Effector CD4-positive, alpha-beta T cell (primary cell): ENCODE measurements at places on chromosomes 3 and 15.

DNA sequence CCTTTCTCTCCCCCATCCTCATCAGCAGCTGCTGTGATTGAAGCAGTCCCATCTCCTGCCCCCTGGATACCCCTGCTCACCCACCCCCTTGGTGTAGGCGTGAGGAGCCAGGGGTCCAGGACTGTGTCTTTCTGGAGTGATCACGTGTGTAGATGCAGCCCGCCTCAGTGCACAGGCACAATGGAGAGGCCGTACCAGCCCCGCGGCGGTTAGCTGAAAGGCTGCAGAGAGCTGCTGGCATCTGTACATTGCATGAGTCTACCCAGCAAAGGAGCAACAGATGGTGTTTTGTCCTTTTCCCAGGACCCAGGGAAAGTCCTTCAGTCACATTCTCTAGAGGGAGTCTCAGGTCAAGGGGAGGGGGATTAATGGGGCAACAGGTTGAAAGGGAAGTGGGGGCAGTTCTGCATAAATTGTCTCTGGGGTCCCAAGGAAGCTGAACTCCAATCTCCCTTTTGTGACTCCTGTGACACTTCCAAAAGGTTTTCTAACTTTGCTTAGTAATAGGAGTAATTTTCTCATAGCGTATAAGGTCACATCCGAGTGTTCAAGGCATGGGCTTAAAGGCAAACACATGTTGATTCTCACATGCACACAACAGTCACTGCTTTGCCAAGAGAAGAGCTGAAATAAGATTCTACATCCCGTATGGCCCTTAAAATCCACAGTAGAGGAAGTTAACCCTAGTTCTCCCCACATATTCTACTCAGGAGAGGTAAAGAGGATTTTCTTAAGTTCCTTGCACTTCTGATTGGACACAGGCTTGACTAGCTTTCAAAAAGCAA, 7.1 kb downstream of the CSPG5 start:
- no peak for DNase-seq

- DNase-seq = no peak
These were observed 48.2 kb upstream of the PYDC2 start for GRCh38 chr3:191412759-191413158.

GRCh38 chr3:112463250-112463649, 36.0 kb downstream of the BTLA start:
- no peak for DNase-seq

- no peak for DNase-seq
These were observed 24.2 kb downstream of the PFKFB4 start for GRCh38 chr3:48532271-48532976.

DNA sequence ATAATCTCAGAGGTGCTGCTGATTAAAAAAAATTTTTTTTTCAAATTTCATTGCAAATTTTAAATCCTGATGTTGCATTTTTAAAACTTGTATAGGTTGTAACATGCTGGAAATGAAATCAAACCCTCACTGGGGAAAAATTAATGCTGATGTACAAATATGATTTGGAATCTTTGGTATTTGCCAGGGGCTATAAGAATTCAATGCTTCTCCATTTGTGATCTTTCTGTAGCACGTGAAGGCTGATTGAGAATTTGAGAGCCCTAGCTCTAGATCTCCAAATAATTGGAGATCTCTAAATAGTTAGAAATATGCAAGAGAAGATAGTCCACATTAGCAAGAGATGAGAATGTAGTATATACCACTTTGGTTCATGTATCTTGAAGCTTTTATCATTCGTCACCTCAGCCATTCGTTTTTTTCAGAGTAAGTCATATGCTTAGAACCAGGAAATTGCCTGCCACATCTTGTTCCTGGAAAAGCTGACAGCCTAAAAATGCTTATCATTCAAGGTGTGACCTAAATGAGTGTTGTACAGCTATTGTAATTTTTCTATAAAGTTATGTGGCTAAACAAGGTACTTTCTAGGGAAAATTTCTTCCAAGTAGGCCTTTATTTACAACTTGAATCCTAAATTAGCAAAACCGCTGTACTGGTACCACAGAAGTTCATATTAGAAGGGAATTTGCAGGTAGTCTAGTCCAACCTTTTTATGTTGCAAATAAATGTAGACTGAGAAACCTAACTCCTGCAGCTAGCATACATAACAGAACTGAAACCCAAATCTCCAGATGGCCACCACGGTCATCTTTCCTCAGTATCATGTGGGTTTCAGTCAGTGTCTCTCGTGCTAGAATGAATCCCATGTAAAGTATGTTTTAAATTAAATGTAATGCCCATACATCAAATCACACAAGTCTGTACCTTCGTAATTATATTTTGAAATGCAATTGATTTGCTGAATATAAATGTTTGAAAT, 48.5 kb downstream of the FNDC3B start:
- DNase-seq = no peak

- no peak for DNase-seq
These were observed 4.1 kb upstream of the CLASP2 start for GRCh38 chr3:33722191-33722590.

- DNase-seq = no peak
These were observed 8.5 kb downstream of the FBLN2 start for GRCh38 chr3:13557417-13557816.

DNA sequence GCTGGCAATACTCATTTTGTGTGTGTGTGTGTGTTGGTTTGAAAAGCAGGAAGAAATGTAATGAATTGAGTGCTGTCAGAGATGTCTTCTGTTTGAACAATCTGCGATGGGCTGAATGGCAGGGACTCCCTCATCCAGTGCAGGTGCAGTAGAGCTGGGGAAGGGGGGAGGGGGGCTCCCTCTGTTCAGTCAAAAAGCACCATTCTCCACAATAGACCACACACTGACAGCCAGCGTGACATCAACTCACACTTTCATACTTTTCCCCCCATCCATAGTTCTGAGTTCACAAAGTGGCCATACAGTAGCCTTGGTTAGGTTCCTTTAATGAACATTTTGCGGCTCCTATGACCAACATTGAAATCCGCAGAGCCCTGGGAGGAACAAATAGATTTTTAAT, 10.4 kb downstream of the SOX2 start:
- no peak for DNase-seq

DNA sequence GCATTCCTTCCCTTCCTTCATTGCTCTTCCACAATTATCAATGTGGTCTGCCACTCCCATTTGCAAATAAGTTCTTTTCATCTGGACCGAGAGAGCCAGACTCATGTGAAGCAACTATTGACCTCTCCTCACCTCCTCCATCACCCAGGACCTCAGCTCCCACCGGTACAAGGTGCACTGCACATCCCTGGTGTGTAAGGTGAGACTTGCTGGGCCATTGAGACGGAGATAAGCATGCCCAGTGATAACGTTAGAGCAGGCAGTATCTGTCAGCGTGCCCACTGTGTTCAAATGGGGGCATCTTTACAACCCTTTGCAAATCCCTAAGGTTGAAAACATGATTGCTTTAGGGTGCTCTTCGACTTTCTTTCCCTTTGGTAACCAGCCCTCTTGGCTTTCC, 154.8 kb downstream of the ADAMTS17 start:
- DNase-seq = no peak

DNA sequence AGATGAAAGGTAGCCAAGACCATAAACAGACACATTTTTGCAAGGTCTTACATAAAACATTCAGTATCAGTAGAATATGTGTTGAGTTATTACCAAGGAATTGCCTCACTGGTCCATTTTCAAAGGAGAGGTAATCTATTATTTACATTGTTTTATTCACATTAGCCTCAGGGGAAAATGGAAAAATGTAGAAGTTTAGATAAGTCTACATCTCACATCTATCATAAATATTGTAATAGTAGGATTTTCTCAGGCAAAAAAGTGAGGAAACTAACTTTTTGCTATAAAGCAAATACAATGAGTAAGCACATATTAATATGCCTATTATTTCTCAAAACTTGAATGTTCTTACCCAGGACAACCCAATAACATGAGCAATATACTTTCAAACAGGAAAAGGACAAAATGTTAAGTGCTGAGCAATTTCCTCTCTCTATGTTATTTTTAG, 184.6 kb upstream of the AGTR1 start:
- DNase-seq = no peak

GRCh38 chr3:195876297-195877064, 31.9 kb downstream of the TNK2 start:
- DNase-seq = no peak

- no peak for DNase-seq
These were observed 3.1 kb downstream of the ATP2B2 start for GRCh38 chr3:10502185-10502880.

GRCh38 chr15:89728254-89728653, 22.8 kb downstream of the MESP1 start:
- DNase-seq = no peak

DNA sequence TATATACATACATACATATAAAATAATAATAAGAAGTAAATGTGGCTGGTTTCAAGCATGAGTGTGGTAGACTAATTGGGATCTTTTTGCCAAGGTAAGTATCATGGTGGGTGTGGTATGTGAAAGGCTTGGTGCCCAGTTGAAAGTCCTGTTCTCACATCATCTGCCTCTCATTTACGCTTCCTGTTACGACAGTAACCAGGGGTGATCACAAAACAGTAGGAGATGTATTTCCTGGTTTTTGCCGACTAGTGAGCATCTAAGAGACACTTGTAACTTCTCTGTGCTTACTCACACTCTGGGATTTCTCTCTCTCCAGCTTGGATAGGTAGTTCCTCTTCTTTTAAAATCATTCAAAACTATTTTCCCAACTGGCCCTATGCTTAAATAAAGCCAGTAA, 1028.3 kb upstream of the NR2F2 start:
- no peak for DNase-seq

DNA sequence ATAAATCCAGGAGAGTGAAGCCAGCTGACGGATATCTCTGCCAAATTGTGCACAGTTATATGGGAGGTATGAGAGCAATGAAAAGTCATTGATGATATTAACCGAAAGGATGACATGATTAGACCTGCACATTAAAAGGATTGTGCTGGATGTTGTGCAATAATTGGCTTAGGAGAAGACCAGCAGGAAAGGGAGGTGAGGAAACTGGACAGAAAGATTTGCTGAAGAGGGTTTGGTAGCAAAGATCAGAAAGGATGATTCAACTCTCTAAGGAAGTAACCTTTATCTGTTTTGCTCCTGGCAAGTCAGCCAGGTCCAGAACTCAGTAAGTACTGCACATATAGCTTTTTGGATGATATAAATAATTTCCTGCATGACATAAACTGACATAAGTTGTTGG, 704.7 kb downstream of the GRM7 start:
- no peak for DNase-seq
